ENCODE measurements at places on chromosomes 6 and 20.

GRCh38 chr6:87756858-87757257 lies 54.8 kb upstream of the AKIRIN2 start:
- DNase-seq, result no peak

GRCh38 chr6:89792881-89793280 lies 26.7 kb downstream of the MDN1 start:
- DNase-seq, result no peak

DNA sequence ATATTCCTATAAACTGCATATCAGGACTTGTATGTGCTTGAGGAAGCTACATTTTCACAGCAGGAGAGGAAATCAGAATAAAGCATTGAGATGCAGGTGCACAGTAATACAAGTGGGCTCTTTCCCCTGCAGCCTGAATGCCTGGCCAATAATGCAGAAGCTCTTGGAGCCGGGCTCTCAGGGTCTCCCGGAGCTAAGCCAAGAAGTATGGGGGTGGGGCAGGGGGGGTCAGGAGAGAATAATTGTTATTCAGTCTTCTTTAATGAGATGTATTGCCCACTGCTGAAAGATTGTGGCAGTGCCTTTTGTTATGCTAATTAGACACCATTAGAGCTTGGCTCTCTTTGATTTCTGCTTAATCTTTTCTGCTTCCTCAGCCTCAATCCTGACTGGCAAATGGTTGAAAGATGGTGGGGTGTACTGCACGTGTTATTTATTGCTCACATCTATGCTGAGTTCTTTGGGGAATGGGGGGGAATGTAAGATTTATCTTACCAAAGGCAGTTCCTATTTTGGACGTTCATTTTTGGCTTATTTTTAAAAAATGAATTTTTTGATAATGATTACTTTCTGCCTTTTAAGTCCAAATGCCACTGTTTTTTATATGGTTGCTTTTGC lies 407.6 kb upstream of the SOX4 start:
- DNase-seq, result no peak

GRCh38 chr20:64156886-64157875 lies 7.1 kb upstream of the MYT1 start:
- no peak for DNase-seq

- DNase-seq, result no peak
Observed at GRCh38 chr6:11143394-11144371, 32.2 kb upstream of the ERVFRD-1 start.

- DNase-seq, result no peak
Observed at GRCh38 chr6:25755483-25755882, 941 bp downstream of the SLC17A4 start.

DNA sequence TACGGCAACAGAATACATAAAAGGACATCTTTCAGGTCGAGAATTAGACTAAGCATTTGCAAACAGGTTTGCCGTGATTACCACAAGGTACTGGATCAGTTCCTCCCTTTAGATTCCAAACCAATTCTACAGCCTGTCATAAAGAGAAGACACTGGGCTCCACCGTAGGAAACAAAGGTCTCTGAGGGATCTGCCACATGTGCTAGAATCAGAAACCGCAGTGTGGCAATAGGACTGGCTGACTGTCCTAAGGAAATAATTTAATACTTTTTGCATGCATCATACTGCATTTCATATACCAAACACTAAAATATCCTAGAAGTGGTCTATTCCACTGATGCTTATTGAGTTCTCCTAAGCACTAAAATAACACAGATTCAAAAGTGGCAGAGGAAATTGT lies 59.2 kb downstream of the POPDC3 start:
- no peak for DNase-seq

- DNase-seq, result no peak
Observed at GRCh38 chr6:30951907-30952469, 11.2 kb downstream of the MUCL3 start.

All from occipital lobe (tissue), 3 donors.